CD4-positive, alpha-beta T cell treated with Interleukin-6 for 4 hours (primary cell): ENCODE measurements at places on chromosomes 1 and 21.

DNA sequence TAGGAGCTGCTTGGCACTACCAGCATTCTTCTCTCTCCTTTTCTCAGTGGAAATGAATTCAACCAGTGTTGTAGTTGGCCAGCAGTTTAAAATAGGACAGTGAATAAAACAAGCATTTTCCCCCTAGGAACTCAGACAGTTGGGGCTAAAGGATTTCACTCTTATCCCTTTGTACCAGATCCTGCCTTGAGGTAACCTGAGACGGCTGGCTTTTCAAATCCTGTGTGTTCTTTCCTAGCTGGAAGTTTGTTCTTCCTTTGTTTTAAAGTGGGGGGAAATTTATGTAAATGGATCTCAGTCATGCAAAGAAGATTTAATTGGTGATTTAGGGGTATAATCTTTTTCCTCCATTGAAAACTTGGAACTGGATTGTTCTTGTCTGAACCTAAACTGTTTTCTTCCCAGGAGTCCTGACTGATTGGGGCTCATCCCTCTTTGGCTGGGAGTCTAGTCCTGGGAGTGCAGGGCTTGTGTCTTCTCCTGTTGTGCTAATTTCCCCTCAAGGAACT, 23.3 kb downstream of the ZP4 start:
- DNase-seq = no peak

- no peak for DNase-seq
These were observed 57.1 kb downstream of the TGFB2 start for GRCh38 chr1:218401998-218402785.

GRCh38 chr1:81949421-81949820, 148.7 kb downstream of the ADGRL2 start:
- no peak for DNase-seq

GRCh38 chr21:25732091-25732760, 2.5 kb downstream of the ATP5PF start:
- DNase-seq = no peak

DNA sequence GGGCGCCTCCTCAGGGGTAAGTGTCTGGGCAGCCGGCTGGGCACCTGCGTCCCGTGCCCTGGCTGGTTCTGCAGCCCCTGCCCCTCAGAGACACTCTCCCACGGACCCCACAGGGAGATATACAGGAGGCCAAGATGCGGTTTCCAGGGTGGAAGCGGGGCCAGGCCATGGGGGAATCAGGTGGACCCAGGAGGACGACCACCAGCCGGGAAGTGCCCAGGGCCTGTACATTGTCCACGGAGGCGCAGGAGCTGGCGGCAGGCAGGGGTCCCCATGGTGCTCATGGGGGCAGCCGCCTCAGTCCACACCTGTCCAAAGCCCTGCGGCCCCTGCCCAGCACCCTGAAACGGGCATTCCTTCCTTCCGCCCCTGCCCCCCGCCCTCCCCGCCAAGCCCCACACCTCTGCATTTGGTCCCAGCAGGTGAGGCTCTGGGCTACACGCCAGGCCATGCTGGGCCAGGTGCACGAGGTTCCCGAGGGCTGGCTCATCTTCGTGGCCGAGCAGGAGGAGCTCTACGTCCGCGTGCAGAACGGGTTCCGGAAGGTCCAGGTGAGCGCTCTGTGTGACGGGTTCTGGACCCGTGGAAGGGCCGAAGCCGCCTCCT, 36.7 kb downstream of the SLC19A1 start:
- DNase-seq = no peak

- DNase-seq = no peak
These were observed 69.9 kb downstream of the PGBD5 start for GRCh38 chr1:230356190-230356589.

DNA sequence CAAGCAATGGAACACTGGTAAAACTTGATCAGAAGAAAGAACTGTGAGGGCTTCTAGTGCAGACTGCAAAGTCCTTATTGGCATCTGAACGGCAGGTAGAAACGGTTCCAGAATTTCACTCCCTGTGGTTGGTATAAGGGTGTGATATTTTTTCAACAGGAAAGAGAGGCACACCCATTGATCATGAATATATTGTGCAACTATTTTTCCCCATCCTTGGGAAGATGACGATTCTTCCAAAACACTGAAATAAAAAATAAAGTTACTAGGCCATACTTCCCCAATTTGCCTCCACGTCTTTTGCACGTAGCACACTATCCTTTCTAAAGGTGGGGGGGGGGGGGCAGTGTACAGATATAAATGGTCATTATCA, 49.6 kb downstream of the TARBP1 start:
- no peak for DNase-seq

- no peak for DNase-seq
These were observed 358.4 kb downstream of the NTNG1 start for GRCh38 chr1:107499139-107499744.
